Adrenal gland (tissue), 19 donors: ENCODE measurements at places on chromosomes 12 and 14. TPM values are rescaled to one million over a fixed set of nuclear protein-coding genes. Genes with fewer than 3 reads are reported as not detected.

Gene EDDM3A
- total RNA-seq = not detected

- no peak overlapping the region for H3K27ac ChIP-seq
- H3K4me3 ChIP-seq = no peak overlapping the region
- no peak for DNase-seq
- H3K36me3 ChIP-seq = no peaks in the 10 kb centered on the region
- peaks cover 5% of the 10 kb centered on the region for H3K4me1 ChIP-seq
- H3K27me3 ChIP-seq = no peaks in the 10 kb centered on the region
These were observed 27.5 kb upstream of the GSG1 start for GRCh38 chr12:13130981-13131380.

DNA sequence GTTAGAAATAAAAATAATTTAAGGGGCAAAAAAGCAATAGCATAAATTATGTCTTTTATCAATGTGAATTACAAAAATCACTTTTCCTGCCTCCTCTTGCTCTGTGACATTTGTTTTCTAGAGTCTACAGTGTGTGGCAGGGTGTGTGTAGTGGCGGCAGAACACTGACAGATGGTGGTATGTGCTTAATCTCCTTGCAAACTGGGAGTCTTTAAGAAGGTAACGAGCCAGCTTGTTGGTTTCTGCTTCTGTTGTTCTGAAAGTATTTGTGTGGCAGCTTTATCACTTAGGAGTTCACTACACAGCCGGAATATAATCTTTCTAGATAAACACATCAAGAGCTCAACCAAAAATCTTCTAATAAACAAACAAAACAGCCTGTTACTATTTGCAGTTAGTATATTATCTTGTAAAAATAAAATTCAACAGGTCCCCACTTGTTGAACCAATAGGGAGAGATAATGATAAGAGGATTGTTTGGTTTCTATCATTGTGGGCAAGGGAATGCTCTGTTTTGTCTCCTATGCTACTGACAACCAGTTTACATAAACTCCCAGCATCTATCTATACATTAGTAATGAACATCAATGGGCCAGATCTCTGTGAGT lies 13.0 kb downstream of the CDKL1 start:
- no peaks in the 10 kb centered on the region for H3K27me3 ChIP-seq
- no peak overlapping the region for H3K27ac ChIP-seq
- peaks cover 8% of the 10 kb centered on the region for H3K4me1 ChIP-seq
- H3K4me3 ChIP-seq = no peak overlapping the region

- H3K27me3 ChIP-seq = no peaks in the 10 kb centered on the region
- no peak overlapping the region for H3K4me3 ChIP-seq
- no peaks in the 10 kb centered on the region for H3K4me1 ChIP-seq
- H3K36me3 ChIP-seq = no peaks in the 10 kb centered on the region
These were observed 84.5 kb upstream of the EGLN3 start for GRCh38 chr14:34035177-34035933.

- H3K27me3 ChIP-seq = no peaks in the 10 kb centered on the region
- H3K36me3 ChIP-seq = no peaks in the 10 kb centered on the region
- H3K4me1 ChIP-seq = peaks cover 31% of the 10 kb centered on the region
- no peak overlapping the region for H3K4me3 ChIP-seq
- no peak for DNase-seq
- H3K27ac ChIP-seq = no peak overlapping the region
These were observed 117.2 kb upstream of the DNM1L start for GRCh38 chr12:32561931-32562341.

DNA sequence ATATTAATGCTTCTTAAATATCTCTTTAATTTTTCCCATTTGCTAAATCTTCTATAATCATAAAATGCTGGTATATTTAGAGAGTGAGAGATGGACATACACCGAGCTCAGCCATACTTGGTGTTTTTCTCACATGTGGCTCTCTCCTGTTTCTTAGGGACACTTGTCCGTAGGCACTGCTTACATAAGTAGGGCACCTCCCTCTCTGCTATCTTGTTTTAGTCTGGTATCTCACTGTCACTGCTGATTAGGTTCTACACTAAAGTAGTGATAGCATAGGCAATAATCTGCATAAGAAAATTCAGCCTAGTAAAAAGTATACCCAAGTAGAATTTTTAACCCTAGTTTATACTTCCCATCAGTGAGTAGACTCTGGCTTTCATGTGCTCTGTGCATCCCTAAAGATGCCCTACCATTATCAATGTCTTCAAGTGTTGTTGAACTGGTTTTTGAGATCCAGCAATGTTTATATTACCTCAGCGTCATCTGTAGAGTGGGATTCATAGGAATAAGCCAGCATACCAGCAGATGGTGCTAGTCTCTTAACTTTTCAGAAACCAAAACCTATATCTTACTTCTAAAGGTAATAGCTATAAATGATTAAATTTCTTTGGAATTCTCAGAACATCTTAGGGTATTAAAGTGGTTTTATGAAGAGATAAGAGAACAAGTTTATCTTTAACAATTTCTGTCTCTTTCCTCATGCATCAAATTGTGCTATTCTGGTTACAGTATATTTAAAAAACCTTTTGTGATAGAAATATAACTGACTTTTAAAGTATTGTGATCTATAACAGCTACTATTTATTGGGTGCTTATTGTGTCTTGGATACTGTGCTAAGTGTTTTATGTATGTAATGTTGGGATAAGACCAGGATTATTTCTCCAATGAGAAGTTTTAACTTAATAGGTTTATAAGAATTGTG lies 32.9 kb downstream of the ARID2 start:
- H3K27ac ChIP-seq = no peak overlapping the region
- no peak overlapping the region for H3K4me3 ChIP-seq
- no peak for DNase-seq
- H3K27me3 ChIP-seq = no peaks in the 10 kb centered on the region
- H3K36me3 ChIP-seq = no peaks in the 10 kb centered on the region

DNA sequence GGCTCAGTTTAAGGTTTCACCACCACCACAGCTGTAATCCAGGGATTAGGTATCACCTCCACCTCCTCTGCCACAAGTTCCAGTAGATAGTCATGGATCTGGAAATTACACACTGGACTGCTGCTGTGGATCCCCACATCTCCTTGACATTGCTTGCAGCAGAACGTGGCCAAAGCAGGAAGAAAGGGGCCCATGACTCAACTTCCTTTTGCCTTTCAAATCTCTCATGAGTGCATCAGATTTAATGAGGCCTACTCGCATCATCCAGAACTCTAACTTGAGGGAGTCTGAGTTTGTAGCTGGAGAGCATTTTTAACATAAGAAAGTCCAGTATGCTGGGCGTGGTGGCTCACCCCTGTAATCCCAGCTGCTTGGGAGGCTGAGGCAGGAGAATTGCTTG lies 29.2 kb upstream of the TMED10 start:
- DNase-seq = no peak
- H3K4me3 ChIP-seq = no peak overlapping the region
- H3K27ac ChIP-seq = no peak overlapping the region
- no peaks in the 10 kb centered on the region for H3K36me3 ChIP-seq

GRCh38 chr14:88424573-88424972 lies 39.1 kb downstream of the SPATA7 start:
- peaks cover 5% of the 10 kb centered on the region for H3K36me3 ChIP-seq
- no peaks in the 10 kb centered on the region for H3K4me1 ChIP-seq
- H3K4me3 ChIP-seq = no peak overlapping the region
- H3K27ac ChIP-seq = no peak overlapping the region
- no peaks in the 10 kb centered on the region for H3K27me3 ChIP-seq

Gene KITLG
- total RNA-seq = 4.5 TPM

DNA sequence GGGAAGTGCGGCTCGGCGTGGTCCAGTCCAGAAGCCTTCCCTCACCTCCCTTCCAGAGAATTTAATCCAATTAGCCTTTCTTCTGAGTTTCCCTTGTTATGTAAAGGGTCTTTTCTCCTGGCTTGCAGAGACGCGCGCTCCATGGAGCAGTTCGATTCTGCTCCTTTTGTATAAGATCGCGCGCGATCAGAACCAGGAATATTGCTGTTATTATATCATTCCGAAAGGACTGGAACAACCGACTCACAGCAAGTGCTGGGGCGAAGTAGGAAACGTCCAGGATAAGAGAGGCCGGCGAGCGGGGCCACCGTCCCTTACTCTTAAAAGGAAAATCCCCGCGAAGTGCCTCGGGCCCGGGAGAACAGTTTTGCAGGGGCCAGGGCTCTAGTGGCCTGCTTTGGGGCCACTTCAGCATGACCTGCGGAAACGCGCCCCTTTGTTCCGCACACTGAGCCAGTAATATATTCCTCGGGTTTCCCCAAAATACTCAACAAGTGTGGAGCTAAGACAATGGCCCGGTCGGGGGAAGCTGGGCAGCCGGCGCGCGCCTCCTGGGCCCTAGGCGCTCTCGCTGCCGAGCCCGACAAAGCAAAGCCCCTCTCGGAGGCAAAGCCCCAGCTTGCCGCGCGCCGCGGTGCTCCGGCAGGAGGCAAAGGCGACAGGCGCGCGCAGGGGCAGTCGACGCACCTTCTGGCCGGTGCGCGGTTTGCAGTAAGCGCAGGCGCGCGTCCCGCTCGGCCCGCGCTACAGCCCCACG lies 2.9 kb downstream of the RFX4 start:
- no peak for DNase-seq
- H3K36me3 ChIP-seq = no peaks in the 10 kb centered on the region
- H3K27ac ChIP-seq = no peak overlapping the region
- no peak overlapping the region for H3K4me3 ChIP-seq
- H3K4me1 ChIP-seq = peaks cover 29% of the 10 kb centered on the region

DNA sequence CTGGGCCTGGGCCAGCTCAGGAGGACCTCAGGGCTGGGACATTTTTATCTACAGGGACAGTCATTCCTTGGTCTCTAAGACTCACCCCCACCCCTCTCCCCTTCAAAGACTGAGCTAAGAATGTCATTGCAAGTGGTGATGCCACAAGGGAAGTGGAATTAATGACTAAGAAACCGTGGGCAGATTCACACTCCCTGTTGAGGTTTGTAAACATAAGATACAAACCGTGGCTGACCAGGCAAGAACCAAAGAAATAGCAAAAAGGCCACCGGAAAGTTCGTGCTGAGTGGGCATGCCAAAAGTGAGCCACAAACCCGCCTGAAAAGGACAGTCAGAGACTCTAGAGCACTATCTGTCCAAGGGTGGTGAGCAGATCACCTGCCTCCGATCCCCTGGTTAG lies 25.7 kb downstream of the NUAK1 start:
- no peak overlapping the region for H3K4me3 ChIP-seq
- H3K27me3 ChIP-seq = no peaks in the 10 kb centered on the region
- DNase-seq = no peak
- peaks cover 4% of the 10 kb centered on the region for H3K4me1 ChIP-seq

GRCh38 chr12:22709292-22709691 lies 84.3 kb downstream of the ETNK1 start:
- no peaks in the 10 kb centered on the region for H3K4me1 ChIP-seq
- no peaks in the 10 kb centered on the region for H3K36me3 ChIP-seq
- no peak overlapping the region for H3K4me3 ChIP-seq
- H3K27ac ChIP-seq = no peak overlapping the region
- DNase-seq = no peak

DNA sequence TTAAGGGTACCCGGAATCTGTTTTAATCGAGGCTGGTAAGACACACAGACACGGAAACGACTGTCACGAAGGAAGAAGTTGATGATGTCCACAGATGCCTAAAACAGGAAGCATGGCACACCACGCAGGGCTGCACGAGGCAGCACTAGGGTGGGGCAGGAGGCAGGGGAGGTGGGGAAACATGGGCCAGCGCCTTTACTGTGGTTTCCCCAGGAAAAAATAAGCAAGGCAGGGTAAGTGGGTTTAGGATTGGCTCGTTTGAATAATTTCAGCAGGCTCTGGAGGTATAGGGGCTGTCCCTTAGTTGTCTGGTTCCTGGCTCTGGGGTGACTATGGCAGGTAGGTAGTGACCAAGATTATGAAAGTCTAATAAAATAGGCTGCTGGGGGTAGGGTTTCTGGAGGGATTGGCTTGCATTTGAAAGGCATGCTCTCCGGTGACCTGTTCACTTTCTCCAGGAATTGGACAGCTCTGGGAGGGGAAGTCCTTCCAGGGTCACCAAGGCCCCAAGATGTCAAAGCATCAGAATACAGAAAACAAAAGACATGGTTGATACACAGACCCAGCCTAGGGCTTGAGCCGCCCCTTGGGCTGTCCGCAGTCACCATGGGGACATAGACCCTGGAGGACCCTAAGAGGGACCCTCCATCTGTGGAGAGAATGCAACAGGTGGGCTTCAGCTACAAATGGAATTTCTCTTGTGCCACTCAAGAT lies 35.3 kb downstream of the MAP1LC3B2 start:
- H3K27ac ChIP-seq = no peak overlapping the region
- H3K27me3 ChIP-seq = no peaks in the 10 kb centered on the region
- DNase-seq = no peak
- H3K4me3 ChIP-seq = no peak overlapping the region

Gene TTC6
- total RNA-seq = not detected

GRCh38 chr12:66262737-66263136 lies 39.6 kb upstream of the HELB start:
- DNase-seq = no peak
- H3K36me3 ChIP-seq = no peaks in the 10 kb centered on the region
- H3K27me3 ChIP-seq = no peaks in the 10 kb centered on the region
- H3K4me1 ChIP-seq = no peaks in the 10 kb centered on the region

DNA sequence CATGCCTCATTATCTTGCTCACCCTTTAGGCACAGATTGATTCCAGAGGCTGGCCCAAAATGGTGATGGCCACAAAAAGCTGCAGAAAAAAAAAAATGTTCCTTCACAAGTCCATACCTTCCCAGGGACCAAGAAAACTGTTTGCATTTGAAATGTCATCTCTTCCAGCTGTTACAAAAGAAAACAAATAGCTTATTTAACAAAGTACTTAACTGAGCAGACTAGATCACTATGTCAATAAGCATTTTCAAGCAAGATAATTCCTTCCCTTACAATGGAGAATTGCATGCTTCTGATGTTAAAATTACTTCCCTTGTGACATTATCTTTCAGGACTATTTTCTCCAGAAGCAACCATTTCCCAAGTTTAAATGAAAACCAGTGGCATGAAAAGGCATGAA lies 377.9 kb upstream of the KITLG start:
- no peak overlapping the region for H3K27ac ChIP-seq
- no peaks in the 10 kb centered on the region for H3K36me3 ChIP-seq
- no peak for DNase-seq
- H3K27me3 ChIP-seq = no peaks in the 10 kb centered on the region
- H3K4me1 ChIP-seq = peaks cover 6% of the 10 kb centered on the region

- H3K27me3 ChIP-seq = no peaks in the 10 kb centered on the region
- H3K27ac ChIP-seq = no peak overlapping the region
- H3K4me3 ChIP-seq = no peak overlapping the region
- no peaks in the 10 kb centered on the region for H3K4me1 ChIP-seq
- no peaks in the 10 kb centered on the region for H3K36me3 ChIP-seq
- no peak for DNase-seq
These were observed 101.0 kb downstream of the LRIG3 start for GRCh38 chr12:58819345-58819744.

Gene IL26
- total RNA-seq = not detected

- no peaks in the 10 kb centered on the region for H3K27me3 ChIP-seq
- H3K4me3 ChIP-seq = no peak overlapping the region
- DNase-seq = no peak
- H3K27ac ChIP-seq = no peak overlapping the region
- no peaks in the 10 kb centered on the region for H3K4me1 ChIP-seq
These were observed 202.9 kb upstream of the ATXN7L3B start for GRCh38 chr12:74334780-74335179.

- no peak overlapping the region for H3K27ac ChIP-seq
- no peak overlapping the region for H3K4me3 ChIP-seq
- no peaks in the 10 kb centered on the region for H3K4me1 ChIP-seq
- DNase-seq = no peak
- H3K27me3 ChIP-seq = no peaks in the 10 kb centered on the region
These were observed 1.6 kb upstream of the C12orf71 start for GRCh38 chr12:27083861-27084394.
